ENCODE measurements at places on chromosomes 7 and 10. TPM values are rescaled to one million over a fixed set of nuclear protein-coding genes. Genes with fewer than 3 reads are reported as not detected.
A peak's percentile ranks its signal among the peaks of the same experiment; 100 is the strongest.

GRCh38 chr10:48976196-48976595 is 36.6 kb upstream of the LRRC18 start:
- no peak for DNase-seq

DNA sequence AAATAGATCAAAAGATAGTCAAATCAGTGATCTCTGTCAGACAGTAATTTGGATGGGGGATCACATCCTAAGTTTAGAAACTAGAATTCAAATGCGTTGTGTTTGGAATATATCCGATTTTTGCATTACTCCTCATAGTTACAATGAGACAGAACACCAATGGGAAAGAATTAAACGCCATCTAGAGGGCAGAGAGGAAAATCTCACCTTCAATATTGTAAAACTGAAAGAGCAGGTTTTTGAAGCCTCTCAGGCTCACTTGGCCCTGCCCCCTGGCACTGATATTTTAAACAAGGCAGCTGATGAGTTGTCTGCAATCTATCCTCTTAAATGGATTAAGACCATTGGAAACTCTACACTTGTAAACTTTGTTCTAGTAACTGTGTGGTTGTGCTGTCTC is 17.7 kb downstream of the FRG2B start:
- DNase-seq: peak; percentile 52

GRCh38 chr7:109092268-109092667 is 522.6 kb downstream of the DNAJB9 start:
- DNase-seq: no peak

DNA sequence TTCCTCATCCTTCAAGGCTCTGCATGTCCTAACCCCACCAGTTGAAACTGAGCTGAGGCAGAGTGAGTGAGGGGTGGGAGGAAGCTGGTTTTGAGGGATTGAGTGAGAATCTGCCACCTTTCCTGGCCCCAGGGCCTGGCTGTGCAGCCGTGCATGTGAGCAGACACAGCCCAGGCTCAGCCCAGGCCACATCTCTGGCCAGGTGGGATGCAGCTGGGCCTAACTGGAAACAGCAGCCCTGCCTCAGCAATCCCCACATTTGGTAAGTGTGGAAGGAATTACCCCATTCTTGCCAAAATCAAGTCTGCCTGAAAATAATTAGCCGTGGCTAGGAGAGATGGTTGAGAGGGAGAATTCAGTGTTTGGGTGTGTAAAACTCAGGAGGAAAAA is 116.6 kb downstream of the NEURL1 start:
- DNase-seq: no peak

DNA sequence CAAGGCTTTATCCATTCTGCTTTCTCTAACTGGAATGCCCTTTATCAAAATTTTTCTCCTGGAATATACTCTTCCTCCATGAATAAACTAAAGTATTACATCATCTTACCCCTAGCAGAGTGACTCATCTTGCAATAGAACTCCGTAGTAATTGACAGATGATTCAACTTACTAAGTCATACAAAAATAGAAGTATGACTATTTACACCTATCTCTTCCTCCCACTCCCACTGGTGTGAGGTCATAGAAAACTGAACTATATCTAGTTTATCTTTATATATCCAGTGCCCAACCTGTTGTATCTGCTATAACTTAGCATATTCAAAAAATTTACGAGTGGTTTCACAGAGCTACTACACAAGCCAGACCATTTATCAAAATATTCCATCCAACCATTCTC is 26.1 kb downstream of the ABCB1 start:
- DNase-seq: no peak

WIPF3 gene
- total RNA-seq: not detected

- DNase-seq: peak; percentile 2
Observed at GRCh38 chr7:91112902-91113341, 151.3 kb upstream of the FZD1 start.

DNA sequence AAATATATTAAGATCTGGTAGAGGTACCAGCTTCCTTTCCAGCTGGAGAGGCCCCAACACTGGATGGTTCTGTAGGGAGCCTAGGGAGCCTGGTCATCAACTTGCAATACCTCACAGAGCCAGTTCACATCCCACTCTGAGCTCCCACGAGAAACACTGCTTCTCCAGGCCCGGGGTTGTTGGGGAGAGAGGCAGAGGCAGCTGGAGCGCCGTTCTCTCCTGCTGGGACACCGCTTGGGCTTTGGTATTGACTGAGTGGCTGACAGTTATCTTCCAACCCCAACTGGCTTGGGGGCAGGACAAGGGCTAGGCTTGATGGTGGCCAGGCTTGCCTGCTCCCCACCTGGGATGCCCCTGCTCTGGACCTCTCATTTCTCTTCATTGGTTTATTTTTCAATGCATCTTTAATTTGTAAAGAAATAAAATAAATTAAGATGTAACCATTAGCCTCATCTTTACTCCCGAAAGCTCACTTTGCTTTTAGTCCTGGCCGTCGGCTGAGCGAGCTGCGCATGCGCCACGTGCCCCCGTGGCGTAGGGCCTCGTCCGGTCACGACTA is 10.0 kb upstream of the CHCHD1 start:
- DNase-seq: no peak

IMMP2L gene
- 1.5 TPM for total RNA-seq
